ENCODE measurements at places on chromosomes 6 and 20. TPM values are rescaled to one million over a fixed set of nuclear protein-coding genes. Genes with fewer than 3 reads are reported as not detected.

F13A1 gene
- 9.4 TPM for polyA plus RNA-seq

CTAGE9 gene
- not detected for polyA plus RNA-seq

SLC24A3 gene
- 0.66 TPM for polyA plus RNA-seq

CRISP3 gene
- polyA plus RNA-seq: not detected

NHLRC1 gene
- polyA plus RNA-seq: 2.1 TPM

CST1 gene
- not detected for polyA plus RNA-seq

IL17F gene
- not detected for polyA plus RNA-seq

ADGRF4 gene
- 0.09 TPM for polyA plus RNA-seq

HSPA12B gene
- 8.9 TPM for polyA plus RNA-seq

SLC25A27 gene
- 17.0 TPM for polyA plus RNA-seq

SEMG1 gene
- polyA plus RNA-seq: not detected

BPIFB1 gene
- polyA plus RNA-seq: not detected

ANKRD66 gene
- not detected for polyA plus RNA-seq

DNAJC5 gene
- polyA plus RNA-seq: 32.2 TPM

PDE7B gene
- 2.9 TPM for polyA plus RNA-seq

DNA sequence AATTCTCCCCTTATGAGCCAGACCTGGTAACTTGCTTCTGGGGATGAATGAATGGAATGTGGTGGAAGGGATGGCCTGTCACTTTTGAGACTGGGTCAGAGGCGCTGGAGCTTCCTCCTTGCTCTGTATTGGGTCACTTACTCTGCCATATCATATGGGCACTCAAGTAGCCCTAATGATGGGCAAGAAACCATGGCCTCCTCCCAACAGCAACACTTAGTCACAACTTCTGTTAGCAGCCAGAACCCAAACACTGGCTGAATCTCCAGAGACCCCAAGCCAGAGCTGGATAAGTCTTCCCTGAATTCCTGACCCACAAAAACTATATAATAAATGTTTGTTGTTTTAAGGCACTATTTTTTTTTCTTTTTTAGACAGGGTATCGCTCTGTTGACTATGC, 5.5 kb downstream of the E2F1 start:
- no peak for DNase-seq

GRCh38 chr6:110188791-110189190, 8.6 kb downstream of the CDC40 start:
- DNase-seq: no peak

DNA sequence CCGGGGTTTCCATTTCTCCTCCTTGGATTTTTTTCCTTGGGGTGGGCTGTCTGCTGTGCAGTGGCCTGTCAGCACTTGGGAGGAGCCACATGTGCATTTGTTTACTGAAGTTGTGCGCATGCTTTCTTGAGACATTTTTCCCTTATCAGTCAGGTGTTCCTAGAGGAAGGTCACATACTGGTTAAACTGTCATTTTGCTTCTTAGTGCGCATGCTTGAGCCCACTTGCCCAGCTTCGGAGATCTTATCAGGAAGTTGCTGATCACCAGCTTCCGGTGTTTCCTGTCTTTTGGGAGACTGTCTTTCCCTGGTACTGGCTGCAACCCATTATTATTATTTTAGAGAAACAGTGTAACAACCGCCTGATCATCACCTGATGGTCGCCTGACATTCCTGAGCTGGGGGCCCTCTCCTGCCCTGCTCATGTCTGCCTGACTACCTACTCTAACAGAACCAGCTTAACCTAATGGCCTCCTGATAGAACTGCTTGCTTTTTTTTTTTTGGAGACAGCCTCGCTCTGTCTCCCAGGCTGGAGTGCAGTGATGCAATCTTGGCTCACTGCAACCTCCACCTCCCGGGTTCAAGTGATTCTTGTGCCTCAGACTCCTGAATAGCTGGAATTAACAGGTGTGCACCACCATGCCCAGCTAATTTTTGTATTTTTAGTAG, 378 bp upstream of the ERVFRD-1 start:
- DNase-seq: no peak

- DNase-seq: no peak
These were observed 2.1 kb upstream of the BMP7 start for GRCh38 chr20:57268399-57269076.

GRCh38 chr6:126199466-126199865, 140.4 kb upstream of the CENPW start:
- DNase-seq: no peak

- no peak for DNase-seq
These were observed 137.0 kb downstream of the NRN1 start for GRCh38 chr6:5869676-5870075.

- no peak for DNase-seq
These were observed 43.9 kb downstream of the BCAS1 start for GRCh38 chr20:54026295-54027064.

GRCh38 chr6:148055419-148055818, 287.2 kb upstream of the SASH1 start:
- no peak for DNase-seq

DNA sequence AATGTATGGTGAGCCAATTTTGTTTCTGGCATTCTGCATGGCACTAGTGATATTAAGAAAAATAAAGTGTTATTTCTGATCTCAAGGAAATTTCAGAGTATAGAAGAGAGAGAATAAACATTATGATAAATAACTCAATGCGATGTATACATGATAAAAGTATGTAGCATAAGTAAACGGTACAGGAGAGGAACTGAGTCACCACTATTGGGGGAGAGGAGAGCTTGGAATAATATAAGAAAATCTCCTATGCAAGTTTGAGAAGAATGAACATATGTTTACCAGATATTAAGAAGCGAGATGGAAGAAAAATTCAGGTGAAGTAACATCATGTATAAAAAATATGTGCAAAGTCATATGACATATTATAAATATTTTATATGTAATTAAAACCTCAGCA, 1230.3 kb upstream of the CITED2 start:
- no peak for DNase-seq

- DNase-seq: no peak
These were observed 109.2 kb upstream of the MCHR2 start for GRCh38 chr6:100103194-100103593.

GRCh38 chr6:35703554-35703953, 14.8 kb upstream of the FKBP5 start:
- DNase-seq: no peak

- DNase-seq: no peak
These were observed 674.6 kb upstream of the MARCKS start for GRCh38 chr6:113182370-113183141.

DNA sequence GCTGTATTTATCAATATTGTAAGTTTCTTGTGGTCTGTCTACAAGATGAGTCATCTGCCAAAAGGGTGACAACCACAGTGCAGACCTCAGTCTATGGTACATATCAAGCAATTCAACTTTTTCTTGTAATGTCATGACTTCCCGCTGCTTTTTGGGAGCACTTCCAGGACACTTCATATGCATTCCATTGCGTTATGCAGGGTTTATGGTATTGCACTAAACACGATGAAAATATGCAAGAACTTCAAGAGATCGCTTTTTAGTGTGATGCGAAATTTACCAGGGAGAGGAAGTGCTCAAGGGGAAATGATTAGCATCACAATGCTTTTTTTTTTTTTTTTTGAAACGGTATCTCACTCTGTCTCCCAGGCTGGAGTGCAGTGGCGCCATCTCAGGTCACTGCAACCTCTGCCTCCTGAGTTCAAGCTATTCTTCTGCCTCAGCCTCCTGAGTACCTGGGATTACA, 166.5 kb downstream of the TFAP2A start:
- no peak for DNase-seq

DNA sequence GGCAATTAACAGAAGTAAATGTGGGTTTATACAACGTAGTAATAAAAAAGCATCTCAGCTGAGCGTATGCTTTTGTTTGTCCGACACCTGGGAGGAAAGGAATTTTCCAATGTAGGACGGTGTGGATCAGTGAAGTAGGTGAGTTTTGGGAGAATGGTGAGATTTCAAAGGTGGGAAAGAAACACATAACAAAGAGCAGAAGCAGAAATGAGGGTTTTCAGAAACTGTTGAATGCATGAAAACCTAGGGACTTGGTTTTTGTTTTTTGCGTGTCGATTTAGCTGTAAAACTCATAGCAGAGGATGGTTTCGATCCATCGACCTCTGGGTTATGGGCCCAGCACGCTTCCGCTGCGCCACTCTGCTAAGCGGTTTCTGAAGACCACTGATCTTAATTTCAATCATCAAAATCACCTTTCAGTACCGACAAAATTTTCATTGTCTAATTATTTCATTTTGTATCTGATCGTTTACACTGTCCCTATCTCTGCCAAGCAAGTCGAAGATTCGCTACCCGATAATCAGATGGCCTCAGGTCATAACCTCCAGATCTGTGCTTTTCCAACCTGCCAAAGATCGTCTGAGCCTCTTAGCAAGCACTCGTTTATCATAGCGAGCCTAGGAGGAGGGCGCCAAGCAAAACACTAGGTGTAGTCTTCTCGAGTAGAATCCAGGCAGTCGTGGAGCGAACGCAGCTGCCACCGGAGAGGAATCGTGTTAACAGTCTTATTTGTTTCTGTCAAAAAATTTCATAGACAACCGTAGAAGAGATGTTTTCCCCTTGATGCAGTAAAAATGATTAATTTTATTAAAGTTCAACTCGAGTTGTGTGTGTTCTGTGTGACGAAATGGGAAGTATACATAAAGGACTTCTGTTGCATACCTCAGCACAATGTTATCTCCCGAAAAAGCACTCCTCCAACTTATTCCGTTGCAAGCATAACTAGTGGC, 20.9 kb upstream of the POM121L2 start:
- no peak for DNase-seq

- DNase-seq: no peak
These were observed 40.4 kb downstream of the GMPR start for GRCh38 chr6:16278750-16279149.

DNA sequence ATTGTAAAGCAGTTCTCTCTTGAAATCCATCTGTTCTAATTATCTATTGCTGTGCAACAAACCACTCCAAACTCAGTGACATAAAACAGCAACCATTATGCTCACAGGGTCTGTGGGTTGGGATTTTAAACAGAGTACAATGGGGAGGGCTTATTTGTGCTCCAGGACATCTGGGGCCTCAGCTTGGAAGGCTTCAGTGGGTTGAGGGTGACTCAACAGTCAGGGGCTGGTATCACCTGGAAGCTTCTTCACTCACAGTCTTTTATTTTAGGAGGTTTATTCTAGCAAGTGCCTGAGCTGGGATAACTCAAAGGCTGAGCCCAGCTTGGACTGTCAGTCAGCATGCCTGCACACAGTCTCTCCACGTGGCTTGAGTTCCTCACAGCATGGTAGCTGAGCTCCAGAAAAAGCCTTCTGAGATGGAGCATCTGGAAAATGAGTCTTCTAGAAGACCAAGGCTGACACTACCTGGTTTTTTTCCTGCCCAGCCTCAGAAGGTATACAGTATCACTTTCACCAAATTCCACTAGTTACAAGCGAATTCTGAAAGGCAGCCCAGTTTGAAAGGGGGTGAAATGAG, 234.6 kb upstream of the ID4 start:
- no peak for DNase-seq

- DNase-seq: peak; percentile 39
These were observed 9.0 kb downstream of the UQCC2 start for GRCh38 chr6:33702345-33702977.

DNA sequence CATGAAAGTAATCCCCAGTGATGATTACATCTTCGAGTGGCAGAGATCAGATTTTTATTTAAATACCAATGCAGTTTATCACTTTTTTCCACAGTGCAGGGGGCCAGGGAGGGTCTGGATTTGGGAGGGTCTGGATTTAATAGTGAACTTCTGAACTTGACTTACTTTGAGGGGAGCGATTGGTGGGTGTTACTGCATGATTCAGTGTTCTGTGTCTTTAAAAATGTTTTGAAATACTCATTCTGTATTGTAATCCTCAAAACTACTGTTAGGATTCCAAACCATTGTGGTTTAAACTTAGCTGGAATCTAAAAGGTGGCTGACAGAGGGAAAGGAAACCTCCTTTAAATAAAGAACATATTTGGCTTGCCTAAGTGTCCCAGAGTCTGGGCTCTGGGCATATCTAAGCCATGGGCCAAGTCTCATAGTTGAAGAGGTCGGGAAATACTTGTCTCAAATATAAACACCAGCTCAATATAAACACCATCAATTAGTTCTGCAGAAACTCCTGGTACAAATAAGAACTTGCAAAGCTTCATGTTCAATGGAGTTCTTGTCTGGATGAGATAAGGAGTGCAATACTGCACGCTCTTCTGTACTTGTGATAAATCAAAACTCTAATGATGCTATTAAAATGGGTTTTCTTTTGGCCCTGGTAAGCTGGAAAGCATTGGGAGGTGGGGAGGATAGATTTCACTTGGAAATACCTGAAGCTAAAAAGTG, 14.4 kb downstream of the JARID2 start:
- no peak for DNase-seq

DNA sequence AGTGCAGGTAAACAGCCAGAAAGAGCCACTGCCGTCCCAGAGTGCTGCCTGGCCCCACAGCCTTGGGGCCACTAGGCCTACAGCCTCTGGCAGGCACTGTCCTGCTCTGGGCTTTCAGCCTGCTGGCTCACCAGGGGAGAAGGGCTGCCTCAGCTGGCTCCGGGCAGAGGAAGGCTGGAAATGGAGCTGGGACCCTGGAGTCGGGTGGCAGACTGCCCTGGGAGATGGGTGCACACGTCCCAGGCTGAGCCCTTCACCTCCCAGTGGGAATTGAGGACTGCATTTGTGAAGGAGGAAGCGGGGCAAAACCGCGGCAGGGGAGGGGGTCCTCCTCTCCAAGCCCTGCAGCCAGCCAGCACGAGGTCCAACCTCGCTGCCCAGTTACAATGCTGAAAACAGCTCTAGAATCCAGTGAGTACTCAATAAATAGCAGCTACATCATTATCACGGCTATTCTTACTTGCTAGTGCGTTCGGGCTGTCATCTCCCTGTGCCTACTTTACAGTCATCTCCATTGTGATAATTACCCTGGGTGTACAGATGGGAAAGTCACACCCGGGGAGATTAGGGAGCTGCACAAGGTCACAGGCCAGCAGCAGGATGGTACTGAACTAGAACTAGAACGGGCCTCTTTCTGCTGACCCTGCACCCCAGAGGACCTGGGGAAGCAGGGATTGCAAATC, 13.1 kb downstream of the ACSS1 start:
- peak; percentile 77 for DNase-seq

GRCh38 chr6:119234457-119234856, 115.1 kb downstream of the MAN1A1 start:
- DNase-seq: no peak

- peak; percentile 70 for DNase-seq
These were observed 88.8 kb upstream of the NFATC2 start for GRCh38 chr20:51631011-51631950.

DNA sequence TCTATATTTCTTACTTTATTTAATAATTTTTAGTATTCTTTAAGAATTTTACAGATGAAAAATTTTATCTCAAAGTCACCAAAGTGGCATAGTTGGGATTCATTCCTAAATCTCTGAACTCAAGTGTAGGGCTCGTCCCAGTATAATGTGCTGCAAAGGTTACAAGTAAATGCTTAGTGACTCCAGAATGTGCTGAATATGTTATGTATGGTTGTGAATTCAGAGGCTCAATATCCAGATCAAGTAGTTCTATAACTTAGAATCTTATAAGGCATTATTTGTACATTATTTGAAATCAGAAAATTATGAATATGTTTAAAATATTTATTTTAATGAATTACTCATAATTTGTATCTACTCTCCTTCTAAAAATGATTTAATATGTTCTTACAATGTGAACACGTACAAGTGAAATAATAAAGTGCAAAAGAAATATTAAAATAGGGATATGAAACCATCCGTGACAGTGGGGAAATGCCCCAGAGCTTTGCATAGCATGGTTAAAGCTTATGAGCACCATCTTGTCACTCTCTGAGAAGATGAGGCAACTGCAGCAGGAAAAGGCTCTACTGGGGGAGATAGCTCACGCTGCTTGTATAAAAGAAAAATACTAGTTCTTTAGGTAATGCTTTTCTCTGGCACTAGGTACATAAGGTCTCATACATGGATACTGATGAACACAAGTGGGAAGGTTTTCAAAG, 259.0 kb downstream of the FOXC1 start:
- DNase-seq: no peak

GRCh38 chr20:63923651-63924050, 28.7 kb downstream of the DNAJC5 start:
- no peak for DNase-seq
